Activated CD4-positive, alpha-beta T cell treated with anti-CD3 and anti-CD28 coated beads for 36 hours (primary cell): ENCODE measurements at places on chromosomes 3 and 15. TPM values are rescaled to one million over a fixed set of nuclear protein-coding genes. Genes with fewer than 3 reads are reported as not detected.

DNA sequence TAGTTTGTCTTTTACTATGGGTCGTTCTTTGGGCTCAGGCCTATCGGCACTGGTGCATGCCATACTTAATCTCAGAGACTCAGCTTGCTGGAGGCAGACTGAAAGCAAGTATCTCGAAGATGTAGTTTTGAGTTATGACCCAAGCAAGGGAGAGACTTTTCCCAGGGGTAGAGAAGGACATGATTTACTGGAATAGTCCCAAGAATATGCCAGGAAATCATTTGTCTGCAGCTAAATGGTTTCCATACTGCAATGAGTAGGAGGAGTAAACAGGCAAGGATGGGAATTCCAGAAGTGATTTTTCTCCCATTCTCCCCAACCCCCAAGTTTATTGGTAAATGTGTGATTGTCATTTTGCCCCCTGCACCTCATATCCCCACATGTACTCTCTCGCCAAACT lies 35.4 kb upstream of the LACTB start:
- DNase-seq: no peak

GRCh38 chr3:8959668-8960067 lies 3.6 kb downstream of the RAD18 start:
- DNase-seq: no peak

- DNase-seq: no peak
These were observed 75.5 kb downstream of the SPATA16 start for GRCh38 chr3:173065543-173065981.

DNA sequence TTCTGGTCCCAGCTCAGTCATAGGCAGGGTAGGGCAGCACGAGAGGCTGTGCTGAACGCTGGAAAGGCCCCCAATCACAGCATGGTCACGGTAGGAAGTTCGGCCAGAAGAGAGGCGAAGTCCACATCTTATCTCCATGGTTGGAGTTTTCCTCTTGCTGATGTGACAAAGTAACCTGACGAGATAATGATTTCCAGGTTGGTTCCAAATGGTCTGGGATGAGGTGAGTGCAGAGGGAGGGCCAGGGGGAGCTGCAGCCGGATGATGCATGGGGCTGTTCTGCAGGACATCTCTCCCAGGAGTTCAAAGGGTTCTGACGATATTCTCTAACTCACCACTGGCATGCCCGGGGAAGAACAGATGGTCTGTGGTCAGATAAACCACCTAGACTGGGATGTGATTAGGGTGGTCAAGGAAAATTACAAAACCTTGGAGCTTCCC lies 83.2 kb upstream of the WNT5A start:
- no peak for DNase-seq

DNA sequence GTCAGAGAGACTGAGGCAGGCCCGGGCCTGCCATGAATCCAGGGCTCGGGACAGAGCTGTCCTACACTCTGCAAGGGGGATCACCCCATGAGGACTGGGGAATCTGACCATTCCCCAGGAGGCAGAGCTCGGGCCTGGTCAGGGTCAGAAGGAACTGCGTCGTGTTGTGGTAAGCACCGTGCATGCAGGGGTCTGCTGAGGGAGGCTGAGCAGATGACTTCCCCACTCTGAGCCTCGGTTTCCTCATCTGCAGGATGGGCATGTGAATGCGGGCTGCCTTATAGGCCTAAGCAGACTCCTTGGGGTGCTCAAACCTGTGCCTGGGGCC lies 61.6 kb upstream of the IQSEC1 start:
- no peak for DNase-seq

DNA sequence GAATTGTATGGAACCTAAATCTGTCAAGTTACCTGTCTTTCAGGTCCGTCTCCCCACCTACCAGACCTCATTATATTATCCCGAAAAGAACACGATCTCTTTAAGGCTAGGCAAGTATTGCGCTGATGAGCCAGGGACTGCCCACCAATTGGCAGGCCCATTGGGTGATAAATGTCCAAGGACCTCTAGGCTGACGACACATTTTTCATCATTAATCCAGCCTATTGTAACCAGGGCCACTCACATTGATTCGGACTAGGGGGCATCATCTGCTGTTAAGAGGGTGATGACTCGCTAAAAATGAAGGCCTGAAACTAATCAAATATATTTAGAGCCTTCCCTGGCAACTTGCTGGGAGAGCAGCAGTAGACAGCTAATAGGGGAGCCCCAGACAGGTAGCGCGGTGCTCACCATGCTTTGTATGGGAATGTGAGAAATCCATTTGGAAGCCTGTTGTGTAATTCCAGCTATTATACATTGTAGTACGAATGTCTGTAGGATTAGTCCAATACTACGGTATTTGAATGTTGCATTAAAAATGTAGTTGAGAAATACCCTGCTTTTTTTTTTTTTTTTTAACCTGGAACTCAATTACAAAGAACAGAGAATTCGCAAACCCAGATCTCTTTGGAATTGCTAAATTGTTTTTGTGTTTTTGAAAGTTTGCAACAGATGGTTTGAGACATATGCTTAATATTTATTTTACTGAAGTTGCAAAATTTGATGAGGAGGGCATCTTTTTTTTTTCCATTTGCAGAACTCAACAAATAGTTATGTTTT lies 156.1 kb downstream of the ROBO2 start:
- no peak for DNase-seq

The GPR149 gene
- total RNA-seq: not detected

The MYRIP gene
- not detected for total RNA-seq

DNA sequence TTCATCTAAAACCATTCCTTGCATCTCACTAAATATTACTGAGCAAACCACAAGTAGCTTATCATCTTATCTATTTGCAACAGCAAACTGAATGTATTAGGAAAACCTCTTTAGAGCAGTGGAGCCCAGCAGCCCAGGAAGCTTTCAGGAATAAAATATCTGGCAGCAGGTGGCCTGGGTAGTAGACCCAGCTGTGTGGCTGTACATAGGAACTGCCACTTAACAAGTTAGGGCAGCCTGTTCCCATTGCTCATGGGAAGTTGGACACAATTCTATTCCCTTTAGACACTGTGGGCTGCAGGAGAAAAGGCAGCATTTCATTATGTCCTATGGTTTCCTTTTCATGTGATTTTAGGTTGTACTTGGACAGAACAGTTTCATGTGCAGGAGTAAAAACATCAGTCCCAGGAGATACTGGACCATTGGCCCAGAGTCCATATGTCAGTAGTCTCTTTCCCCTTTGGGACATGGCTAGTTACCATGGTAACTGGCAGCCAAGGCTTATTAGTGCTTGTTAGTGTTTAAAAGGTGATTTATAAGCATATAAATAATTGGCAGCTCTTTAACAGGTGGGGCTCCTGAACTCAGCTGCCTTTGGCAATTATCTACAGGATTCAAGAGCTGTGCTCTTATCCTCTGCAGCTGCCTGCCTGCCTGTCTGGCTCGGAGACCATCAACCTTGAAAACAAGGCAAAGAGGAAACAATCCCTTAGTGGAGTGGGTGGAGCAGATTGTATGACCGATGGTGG lies 28.9 kb upstream of the LSAMP start:
- DNase-seq: no peak

GRCh38 chr15:51869060-51869421 lies 39.6 kb downstream of the TMOD3 start:
- DNase-seq: no peak

The EPB42 gene
- total RNA-seq: not detected

GRCh38 chr3:124108446-124108845 lies 116.5 kb upstream of the ROPN1 start:
- no peak for DNase-seq

DNA sequence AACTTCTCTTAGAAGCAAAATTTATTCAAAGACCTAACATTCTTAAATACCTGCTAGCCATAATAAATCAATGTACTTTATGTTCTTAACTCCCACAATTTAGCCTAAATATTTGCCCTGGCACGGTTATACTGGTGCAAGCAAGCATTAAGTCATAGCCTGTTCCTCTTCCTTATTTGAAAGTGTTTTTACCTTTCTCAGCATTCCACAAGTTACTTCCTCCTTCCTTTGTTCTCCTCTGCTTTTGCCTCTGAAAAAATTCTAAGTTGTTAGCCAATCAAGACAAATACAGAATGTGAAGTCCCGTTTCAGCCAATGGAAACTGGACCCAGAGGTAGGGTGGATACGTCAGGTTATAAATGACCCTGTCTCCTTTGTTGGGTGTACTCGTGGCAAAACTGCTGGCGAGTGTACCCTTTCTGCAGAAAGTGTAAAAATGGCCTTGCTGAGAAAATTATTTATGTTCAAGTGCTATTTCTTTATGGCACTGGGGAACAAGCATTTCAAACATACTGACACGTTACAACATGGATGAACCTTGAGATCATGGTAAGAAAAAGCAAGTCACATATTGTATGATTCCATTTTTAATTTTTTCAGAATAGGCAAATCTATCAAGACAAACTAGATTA lies 3.1 kb upstream of the TATDN2 start:
- DNase-seq: no peak

GRCh38 chr3:123489400-123490004 lies 40.6 kb upstream of the ADCY5 start:
- peak; percentile 72 for DNase-seq

The MORC1 gene
- not detected for total RNA-seq

The HIGD2B gene
- not detected for total RNA-seq

- DNase-seq: no peak
These were observed 5.2 kb downstream of the GRM2 start for GRCh38 chr3:51712038-51712420.
